ENCODE measurements at places on chromosomes 1 and 21. TPM values are rescaled to one million over a fixed set of nuclear protein-coding genes. Genes with fewer than 3 reads are reported as not detected.

GRCh38 chr1:77273891-77274290 is 7.9 kb upstream of the AK5 start:
- DNase-seq: no peak

DNA sequence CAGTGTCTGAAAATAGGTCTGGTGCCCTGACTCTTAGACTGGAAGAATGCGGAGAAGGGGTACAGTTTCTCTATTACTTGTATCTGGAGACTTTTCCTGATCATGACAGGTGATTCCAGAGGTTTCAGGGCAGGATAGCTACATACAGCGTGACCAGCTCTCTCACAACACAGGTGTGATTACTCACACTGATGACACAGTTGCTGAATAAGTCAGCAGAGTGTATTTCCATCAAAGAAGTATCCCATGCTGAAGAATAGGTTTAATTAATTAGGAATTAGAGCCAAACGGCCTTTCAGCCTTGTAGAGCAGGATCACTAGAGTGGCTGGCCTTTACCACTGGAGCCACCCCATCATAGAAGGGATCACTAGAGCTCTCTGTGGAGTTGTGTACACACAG is 298.6 kb downstream of the LMX1A start:
- no peak for DNase-seq

DNA sequence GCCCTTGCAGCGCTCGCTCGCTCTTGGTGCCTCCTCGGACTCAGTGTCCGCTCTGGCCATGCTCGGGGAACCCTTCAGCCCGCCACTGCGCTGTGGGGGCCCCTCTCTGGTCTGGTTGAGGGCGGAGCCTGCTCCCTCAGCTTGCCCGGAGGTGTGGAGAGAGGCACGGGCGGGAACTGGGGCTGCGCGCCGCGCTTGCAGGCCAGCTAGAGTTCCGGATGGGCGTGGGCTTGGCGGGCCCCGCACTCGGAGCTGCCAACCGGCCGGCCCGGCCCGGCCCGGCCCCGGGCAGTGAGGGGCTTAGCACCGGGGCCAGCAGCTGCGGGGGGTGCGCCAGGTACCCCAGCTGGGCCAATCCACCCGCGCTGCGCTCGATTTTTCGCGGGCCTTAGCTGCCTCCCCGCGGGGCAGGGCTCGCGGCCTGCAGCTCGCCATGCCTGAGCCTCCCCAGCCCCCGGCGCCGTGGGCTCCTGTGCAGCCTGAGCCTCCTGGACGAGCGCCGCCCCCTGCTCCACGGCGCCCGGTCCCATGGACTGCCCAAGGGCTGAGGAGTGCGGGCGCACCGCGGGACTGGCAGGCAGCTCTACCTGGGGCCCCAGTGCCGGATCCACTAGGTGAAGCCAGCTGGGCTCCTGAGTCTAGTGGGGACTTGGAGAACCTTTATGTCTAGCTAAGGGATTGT is 217.0 kb upstream of the PKN2 start:
- DNase-seq: no peak

GRCh38 chr1:37561133-37562132 is 4.7 kb downstream of the DNALI1 start:
- DNase-seq: no peak

- no peak for DNase-seq
Observed at GRCh38 chr1:88401313-88401712, 282.8 kb upstream of the PKN2 start.

Gene RNU1-1
- not detected for polyA plus RNA-seq

DNA sequence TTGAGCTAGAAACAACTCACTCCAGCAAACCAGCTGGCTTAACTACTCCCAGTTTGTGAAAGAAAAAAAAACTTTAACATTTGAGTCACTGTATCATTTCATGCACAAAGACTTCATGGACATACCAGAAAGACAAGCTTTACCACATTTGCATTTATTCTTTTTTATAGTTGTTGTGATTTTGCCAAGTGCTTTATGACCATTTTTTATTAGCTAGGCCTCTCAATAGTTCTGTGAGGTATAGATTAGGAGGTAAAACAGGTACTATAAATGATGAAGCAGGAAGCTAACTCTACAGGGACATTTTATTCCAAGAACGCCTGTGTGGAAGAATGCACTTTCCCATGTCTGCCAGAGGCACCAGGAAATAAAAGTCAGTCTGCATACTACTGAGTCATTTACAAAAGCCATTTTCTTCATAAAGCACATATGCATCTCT is 8.2 kb upstream of the DENND1B start:
- peak; percentile 37 for DNase-seq

DNA sequence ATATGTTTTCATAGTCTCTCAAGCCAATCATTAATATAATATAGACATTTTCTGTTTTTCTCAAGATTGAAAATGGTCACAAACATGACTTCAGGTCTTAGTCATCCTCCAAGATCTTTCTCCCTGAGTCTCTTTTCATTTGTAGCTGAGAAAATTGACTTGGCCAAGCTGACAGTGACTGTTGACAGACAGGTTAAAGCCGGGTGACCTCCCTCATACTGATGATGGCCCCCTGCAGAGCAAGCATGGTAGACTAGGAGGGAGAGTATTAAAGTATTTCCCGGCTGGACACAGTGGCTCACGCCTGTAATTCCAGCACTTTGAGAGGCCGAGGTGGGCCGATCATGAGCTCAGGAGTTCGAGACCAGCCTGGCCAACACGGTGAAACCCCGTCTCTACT is 6.8 kb upstream of the KIAA1614 start:
- DNase-seq: no peak

DNA sequence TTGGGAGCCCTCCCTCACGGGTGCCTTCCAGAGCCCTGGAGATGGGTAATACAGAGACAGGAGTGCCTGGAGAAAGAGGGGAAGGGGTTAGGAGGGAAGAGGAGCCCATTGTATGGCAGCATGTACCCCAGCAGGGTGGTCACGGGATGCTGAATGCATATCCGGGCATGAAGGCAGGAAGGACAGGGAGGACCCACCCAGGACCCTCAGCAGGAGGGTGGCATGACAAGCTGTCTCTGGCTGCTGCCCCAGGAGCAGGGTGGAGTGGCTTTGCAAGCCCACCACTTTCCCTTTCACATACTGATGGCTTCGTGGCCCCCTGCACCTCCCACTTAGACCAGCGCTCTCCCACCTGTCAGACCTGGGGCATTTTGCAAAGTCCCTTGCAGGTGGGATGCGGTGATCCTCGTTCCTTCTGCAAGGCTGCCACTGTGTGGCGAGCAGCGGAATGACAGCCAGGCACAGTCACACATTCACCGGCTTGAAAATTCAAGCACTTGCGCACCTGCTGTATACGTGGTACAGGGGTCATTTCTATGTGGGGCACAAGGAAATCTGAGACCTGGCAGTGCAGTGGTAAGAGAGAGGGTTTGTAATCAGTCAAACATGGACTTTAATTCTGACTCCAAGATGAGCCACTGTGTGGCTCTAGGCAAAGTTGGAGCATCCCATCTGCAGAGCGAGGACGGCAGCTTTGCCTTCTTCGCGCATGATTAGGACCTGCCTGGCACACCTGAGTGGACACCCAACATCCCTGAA is 53.2 kb upstream of the TMEM51 start:
- no peak for DNase-seq

- no peak for DNase-seq
Observed at GRCh38 chr1:152519851-152520250, 5.6 kb downstream of the CRCT1 start.

- no peak for DNase-seq
Observed at GRCh38 chr1:178746345-178746744, 21.3 kb downstream of the RALGPS2 start.

DNA sequence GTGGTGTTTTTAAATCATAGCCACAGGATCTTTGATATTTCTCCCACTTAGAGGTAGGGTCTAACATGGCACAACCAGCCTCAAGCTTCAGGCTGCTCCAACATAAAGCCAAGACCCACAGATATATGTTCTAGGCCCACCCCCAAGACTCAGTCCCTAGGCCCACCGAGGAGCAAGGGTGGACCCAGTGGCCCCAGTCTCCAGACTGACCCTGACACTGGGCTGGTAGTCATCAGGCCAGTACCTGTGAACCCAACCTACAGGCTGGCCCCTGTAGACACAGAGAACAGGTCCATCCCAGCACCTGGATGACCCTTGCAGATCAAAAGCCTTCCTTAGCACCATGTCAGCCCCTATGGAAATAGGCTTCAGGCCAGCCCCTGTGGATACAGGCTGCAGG is 60.5 kb downstream of the NEGR1 start:
- DNase-seq: no peak

DNA sequence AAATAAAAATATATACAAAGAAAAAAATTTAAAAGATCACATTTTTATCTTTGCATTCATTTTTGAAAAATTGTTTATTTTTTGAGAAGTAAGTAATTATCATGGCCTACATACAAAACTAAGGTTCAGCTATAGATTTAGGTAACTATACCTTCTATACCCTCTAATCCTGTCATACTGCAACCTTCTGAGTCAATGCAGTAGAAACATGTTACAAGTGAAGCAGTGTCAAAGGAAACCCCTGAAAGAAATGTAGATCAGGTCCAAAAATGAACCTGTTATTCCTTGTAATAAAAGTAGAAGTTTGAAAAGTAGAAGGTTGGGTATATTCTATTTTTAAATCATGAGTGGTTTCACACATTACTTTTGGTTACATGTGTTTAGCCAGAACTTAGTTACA is 51.3 kb downstream of the PTGS2 start:
- DNase-seq: no peak

GRCh38 chr1:178407655-178408054 is 89.1 kb downstream of the CLEC20A start:
- no peak for DNase-seq

GRCh38 chr1:160346958-160347357 is 3.8 kb downstream of the NCSTN start:
- no peak for DNase-seq

Measured in BJ (cell line).